ENCODE measurements at places on chromosomes 12 and 14. TPM values are rescaled to one million over a fixed set of nuclear protein-coding genes. Genes with fewer than 3 reads are reported as not detected.

- H3K4me3 ChIP-seq, result no peak overlapping the region
- H3K36me3 ChIP-seq, result peaks cover 8% of the 10 kb centered on the region
- DNase-seq, result no peak
Measured at GRCh38 chr12:122046145-122046544, 24.5 kb downstream of the BCL7A start.

DNA sequence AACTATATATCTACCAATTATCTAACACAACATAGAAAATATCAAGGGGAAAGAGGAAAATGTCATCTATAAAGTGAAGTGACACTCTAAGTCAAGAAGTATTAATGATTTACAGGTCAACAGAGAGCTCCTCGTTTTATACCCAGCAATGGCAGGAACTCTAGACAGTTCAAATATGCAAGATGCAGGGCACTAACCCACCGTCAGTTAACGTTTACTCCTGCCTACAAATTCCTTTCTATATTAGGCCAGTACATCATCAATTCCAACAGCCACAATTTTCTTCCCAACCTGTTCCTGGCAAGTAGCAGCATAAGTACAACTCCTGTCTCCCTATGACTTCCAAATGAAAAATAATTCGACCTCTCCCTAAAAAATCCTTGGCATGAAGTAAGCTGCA lies 9.0 kb upstream of the KANSL2 start:
- H3K4me3 ChIP-seq, result no peak overlapping the region
- H3K36me3 ChIP-seq, result peaks cover 23% of the 10 kb centered on the region
- H3K4me1 ChIP-seq, result peaks cover 6% of the 10 kb centered on the region
- H3K27ac ChIP-seq, result peak overlapping the region; percentile 66

The PTPRO gene
- 13.4 TPM for polyA plus RNA-seq

The ENO2 gene
- 5.9 TPM for polyA plus RNA-seq

DNA sequence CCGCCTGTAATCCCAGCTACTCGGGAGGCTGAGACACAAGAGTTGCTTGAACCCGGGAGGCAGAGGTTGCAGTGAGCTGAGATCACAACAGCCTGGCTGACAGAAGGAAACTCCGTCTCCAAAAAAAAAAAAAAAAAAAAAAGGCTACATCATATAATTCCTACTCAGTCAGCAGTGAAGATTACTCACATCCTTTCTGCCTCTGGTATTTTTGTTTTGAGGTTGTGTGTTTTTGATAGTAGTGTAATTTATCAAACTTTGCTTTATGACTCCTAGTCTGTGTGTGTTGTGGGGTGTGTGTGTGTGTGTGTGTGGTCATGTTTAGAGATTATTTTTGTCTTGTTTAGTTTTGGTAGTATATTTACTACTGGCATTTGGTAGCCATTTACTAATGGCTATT lies 29.8 kb upstream of the DLGAP5 start:
- H3K4me1 ChIP-seq, result no peaks in the 10 kb centered on the region
- H3K36me3 ChIP-seq, result peaks cover 2% of the 10 kb centered on the region
- DNase-seq, result no peak
- H3K27me3 ChIP-seq, result peaks cover 6% of the 10 kb centered on the region

The INHBC gene
- not detected for polyA plus RNA-seq

The MIP gene
- not detected for polyA plus RNA-seq

DNA sequence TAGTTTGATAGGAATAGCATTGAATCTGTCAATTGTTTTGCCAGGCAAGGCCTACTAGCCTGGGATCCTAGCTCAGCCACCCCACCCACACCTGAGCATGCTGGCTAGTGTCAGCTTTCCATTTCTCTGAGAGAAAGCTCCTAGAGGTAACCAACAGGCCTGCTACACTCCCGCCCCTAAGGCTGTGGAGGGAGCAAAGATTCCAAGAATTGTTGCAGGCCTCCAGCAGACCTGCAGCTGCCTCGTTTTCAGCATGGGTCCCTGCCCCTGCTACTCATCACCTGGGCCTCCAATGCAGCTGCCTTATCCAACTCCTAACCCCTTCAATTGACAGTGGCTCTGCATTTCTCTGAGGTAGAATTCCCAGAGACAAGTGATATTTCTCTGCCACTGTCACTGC lies 852.4 kb upstream of the MDGA2 start:
- no peak overlapping the region for H3K4me3 ChIP-seq
- DNase-seq, result no peak
- H3K27ac ChIP-seq, result no peak overlapping the region
- H3K36me3 ChIP-seq, result no peaks in the 10 kb centered on the region

DNA sequence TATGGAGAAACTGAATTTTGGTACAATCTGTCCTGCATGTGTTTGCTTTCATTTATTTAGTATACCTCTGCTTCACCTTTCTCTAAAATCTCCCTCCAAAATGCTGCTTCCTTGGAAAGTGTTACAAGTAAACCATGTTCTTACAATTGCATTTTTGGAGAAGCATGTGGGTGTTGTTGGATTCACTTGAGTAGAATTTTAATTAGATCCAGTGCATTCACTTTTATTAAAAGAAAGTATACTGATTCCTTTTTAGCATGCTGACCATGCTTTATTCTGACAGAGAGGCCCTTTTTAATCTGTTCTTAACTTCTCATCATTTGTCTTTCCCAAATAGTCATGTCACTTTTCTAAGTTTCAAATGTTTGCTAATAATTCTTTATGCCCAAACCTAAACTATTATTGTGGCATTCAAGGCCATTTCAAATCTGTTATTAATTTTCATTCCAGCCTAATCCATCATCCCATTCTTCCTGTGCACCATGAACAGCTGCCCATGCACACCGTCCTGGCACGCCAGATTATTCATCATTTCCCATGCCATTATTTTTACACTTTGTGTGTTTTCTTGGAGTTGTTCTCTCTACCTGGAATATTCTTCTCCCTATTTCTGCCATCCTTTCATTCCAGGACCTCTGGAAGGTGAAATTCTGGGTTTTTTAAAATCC lies 90.7 kb downstream of the METTL25 start:
- DNase-seq, result no peak
- H3K36me3 ChIP-seq, result peaks cover 8% of the 10 kb centered on the region
- no peaks in the 10 kb centered on the region for H3K27me3 ChIP-seq
- H3K4me3 ChIP-seq, result no peak overlapping the region
- no peak overlapping the region for H3K27ac ChIP-seq

The SLCO1A2 gene
- not detected for polyA plus RNA-seq

The METAP2 gene
- polyA plus RNA-seq, result 32.6 TPM

The ZDHHC22 gene
- not detected for polyA plus RNA-seq

Measured in naive B cell (primary cell).